Ovary (tissue), 10 donors: ENCODE measurements at places on chromosomes 5 and 9. TPM values are rescaled to one million over a fixed set of nuclear protein-coding genes. Genes with fewer than 3 reads are reported as not detected.

TPPP gene
- total RNA-seq, result 1.4 TPM

DNA sequence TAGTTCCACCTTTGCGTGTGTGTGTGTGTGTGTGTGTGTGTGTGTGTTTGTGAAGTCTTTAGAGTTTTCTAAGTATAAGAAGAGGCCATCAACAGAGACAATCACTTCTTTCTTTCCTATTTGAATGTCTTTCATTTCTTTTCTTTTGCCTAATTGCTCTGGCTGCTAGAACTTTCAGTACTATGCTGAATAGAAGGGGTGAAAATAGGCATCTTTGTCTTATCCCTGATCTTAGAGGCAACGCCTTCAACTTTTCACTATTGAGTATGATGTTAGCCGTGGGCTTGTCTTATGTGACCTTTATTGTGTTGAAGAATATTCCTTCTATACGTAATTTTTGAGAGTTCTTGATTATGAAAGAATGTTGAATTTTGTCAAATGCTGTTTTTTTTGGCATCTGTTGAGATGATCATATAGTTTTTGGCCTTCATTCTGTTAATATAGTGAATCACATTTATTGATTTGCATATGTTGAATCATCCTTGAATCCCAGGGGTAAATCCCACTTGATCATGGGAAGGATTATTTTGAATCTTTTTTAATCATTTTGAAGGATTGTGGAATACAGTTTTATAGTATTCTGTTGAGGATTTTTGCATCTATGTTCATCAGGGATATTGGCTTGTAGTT, 134.8 kb upstream of the CD180 start:
- DNase-seq, result no peak

- peak; percentile 51 for DNase-seq
Measured at GRCh38 chr5:177402271-177403043, 2.0 kb upstream of the PFN3 start.

DNA sequence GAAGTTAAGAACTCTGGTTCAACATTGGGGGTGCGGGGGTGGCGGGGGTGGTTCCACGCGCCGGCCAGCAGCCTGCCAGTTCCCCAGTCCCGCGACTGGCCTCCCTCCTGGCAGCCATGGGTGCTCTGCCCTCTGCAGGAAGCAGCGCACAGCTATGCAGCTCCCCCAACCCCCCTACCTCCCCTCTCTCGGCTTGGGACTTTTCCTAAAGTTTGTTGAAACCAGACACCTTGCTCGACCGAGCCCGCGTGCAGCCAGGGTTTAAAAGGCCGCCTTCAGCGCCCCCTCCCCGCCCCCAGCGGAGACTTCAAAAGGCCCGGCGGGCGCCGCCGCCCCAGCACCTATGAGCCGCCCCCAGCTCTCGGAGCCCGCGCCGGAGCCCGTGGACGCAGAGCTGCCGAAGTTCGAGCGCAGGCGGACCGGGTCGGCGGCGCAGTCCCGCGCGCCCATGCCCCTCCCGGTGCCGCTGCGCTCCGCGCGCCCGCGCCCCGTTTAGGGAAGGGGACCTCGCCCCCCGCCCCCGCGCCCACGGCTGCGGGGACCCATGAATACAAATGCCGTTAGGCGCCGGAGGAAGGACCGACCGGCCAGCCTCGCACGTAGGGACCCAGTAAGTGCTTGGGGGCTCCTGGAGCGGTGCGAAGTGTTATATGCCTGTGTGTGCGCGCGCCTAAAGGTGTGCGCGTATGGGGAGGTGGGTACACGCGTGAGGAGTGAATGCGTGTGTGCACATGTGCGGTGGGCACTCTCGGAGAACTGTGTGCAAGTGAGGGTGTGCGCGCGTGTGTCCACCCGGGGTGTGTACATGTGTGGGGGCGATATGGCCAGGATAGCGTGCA, 1.4 kb upstream of the COL27A1 start:
- DNase-seq, result no peak

- DNase-seq, result peak; percentile 78
Measured at GRCh38 chr5:172453206-172453985, 929 bp downstream of the SH3PXD2B start.

SMIM3 gene
- total RNA-seq, result 20.9 TPM

KIF12 gene
- total RNA-seq, result 2.4 TPM

FAM169A gene
- total RNA-seq, result 11.0 TPM

DOCK8 gene
- total RNA-seq, result 3.6 TPM

DNA sequence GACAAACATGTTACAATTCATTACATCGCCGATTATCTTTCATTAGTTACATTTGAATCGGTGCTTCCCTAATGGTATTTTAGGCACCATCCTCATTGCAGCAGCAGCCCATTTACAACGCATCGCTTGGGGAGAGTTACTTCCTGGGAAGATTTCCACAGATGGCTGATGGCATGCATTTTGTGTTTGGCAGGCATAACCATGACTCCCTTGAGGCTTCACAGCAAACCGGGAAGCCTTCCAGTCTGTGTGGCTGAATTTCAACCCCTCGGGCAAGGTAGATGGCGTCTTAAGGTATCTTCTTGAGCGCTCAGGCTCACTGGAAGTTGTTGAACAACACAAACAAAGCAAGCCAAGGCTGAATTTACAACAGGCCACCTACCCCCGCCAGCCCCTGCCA, 1.6 kb upstream of the DNAH5 start:
- DNase-seq, result no peak

GRCh38 chr9:96449523-96449844, 485 bp upstream of the HABP4 start:
- no peak for DNase-seq

C9 gene
- not detected for total RNA-seq

PDCD1LG2 gene
- total RNA-seq, result 1.00 TPM
